ENCODE measurements at places on chromosomes 6 and 20. TPM values are rescaled to one million over a fixed set of nuclear protein-coding genes. Genes with fewer than 3 reads are reported as not detected.

The SCAND1 gene
- polyA plus RNA-seq: 27.3 TPM

The SYCP2 gene
- polyA plus RNA-seq: 11.3 TPM

GRCh38 chr6:55980627-55981211 lies 105.3 kb upstream of the BMP5 start:
- DNase-seq: peak; percentile 44

DNA sequence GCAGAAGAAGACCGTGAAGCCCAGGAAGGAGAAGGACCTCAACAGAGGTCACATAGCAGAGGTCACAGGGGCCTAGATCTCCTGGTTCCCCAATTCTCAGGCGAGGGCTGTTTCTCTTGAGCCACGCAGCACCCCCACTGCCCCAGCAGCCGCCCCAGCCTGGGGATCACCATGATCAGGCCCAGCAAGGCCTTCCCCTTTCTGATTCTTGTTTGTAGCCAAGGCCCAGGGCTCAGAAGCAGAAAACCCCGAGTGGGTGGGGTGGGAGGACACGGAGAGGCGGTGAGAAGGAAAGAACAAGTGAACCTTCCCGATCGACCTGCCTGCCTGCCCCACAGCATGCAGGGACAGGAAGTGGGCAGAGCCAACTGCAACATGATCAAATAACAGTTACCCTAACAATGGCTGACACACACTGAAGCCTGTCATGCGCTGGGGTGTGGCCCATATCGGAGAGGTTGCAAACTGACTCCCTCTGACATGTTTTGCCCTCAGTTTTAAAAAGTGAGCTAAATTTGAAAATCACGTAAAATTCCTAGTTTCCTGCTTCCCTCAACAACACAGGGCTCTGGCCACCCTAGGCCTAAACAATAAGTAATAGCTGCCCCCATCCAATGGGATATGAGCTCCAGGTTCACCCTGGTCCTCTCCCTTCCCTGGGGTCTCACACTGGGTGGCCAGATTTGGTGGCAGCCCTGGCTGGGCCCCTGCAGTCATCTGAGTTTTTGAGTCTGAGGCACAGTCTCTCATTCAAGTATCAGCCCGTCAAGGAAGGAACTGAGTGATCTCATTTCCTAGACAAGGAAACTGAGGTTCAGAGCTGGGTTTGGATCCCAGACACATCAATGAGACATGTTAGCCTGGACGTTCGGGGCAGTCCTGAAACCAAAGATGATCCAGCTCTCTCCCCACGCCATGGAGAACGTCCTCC lies 6.5 kb downstream of the PEDS1 start:
- no peak for DNase-seq

- DNase-seq: no peak
These were observed 8.1 kb upstream of the CSE1L start for GRCh38 chr20:49037962-49038387.

DNA sequence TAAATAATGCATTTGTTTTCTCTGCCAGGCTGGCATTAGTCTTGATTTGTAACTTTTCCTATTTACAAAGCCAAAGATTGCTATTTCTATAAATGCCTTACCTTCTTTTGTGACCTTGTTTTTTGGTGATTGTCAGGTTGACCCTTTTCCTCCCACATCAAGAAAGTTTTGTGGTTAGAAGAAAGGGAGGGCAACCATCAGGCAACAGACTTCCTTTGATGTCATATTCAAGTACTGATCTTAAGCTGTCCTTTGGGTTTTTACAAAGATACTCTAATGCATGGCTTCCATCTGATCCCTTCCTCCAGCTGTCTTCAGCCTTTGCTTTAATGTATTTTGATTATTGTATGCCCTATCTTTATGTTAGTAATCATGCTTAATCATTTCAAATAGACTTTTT lies 23.9 kb downstream of the RNF217 start:
- no peak for DNase-seq

DNA sequence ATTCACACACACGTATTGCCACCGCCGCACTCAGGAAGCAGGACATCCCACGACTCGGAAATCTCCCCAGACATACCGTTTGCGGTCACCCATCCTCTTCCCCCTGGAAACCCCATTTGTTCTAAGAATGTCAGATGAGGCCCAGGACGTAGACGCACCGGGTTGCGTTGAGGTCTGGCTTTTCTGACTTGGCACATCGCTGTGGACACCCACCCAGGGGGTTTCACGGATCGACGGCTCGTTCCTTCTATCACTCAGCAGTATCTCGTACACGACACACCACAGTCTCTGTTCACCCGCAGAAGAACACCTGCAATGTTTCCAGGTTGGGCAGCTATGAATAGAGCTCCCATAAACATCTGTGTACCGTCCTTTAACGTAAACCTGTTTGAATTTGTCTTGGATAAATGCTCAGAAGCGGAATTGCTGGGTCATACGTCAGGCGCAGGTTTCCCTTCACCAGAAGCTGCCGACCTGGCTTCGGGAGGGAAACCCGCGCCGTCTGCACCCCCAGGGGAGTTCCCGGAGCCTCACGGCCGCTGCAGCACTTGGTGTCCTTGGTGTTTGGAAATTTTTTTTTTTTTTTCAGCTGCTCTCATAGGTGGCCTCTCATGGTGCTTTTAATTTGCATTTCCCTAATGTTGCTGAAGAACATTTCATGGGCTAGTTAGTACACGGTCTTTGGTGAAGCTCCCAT lies 9.3 kb upstream of the EEF1A2 start:
- no peak for DNase-seq

GRCh38 chr6:52507557-52508260 lies 69.2 kb downstream of the TRAM2 start:
- no peak for DNase-seq
